Activated CD8-positive, alpha-beta memory T cell treated with anti-CD3 and anti-CD28 coated beads for 1 hour (primary cell): ENCODE measurements at places on chromosomes 6 and 20.

DNA sequence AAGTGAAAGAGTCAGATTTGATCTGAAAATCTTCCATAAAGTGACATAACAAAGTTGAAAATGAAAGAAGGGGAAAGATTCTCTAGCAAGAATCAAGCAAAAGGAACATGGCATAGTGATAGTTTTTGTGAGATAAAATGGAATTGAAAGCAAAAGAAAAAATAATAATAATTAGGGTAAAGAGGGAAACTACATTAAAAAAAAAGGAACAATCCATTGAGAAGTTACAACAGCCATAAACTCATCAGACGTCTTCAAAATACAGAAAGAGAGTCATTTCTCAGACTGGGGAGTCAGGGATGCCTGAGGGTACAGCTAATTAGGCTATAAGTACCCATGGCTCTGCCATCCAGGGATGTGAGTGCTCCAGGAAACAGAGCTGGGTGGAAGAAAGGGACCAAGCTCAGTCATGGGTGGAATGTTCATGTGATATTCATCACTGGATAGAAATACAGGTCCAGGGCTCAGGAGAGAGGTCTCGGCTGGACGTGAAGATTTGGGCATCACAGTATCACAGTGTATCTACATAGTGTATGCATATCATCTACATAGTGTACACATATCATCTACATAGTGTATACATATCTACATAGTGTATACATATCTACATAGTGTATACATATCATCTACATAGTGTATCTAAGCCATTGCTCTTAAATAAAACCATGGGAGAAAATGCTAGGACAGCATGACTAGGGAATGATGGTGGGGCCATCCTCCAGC lies 29.4 kb downstream of the DUSP22 start:
- DNase-seq: no peak

GRCh38 chr20:45629496-45630100 lies at the start of gene WFDC10A:
Gene WFDC10A (plus strand): TSS chr20:45629739. CDS start chr20:45629814, 75 bp downstream.
- DNase-seq: no peak

DNA sequence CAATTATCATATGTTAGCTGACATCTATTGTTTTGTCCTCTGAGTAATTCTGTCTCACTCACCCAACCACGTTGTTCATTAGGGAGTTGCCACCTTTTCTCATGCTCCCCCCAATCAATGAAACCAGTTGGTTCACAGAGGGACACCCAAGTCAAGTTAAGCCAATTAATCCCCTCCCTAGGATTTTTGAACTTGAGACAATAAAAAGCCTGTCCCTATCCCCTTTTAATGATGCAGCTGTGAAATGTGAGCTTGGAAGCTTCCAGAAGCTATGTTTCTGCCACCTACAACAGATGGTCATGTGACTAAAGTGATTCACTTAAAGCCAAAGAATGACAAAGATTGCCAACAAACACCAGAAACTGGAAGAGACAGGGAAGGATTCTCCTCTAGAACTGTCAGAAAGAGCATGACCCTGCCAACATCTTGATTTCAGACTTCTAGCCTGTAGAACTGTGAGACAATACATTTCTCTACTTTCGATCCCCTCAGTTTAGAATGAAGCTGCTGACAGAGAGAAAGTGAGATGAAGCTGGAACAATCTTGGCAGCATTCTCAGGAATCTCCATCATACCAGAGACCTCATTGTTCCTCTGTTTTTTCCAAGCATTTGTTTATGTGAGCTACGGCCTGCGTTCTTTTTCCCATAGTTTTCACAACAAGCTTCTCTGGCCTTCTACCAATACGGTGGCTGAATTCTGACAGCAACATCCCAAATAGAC lies 57.8 kb upstream of the TPD52L1 start:
- no peak for DNase-seq

DNA sequence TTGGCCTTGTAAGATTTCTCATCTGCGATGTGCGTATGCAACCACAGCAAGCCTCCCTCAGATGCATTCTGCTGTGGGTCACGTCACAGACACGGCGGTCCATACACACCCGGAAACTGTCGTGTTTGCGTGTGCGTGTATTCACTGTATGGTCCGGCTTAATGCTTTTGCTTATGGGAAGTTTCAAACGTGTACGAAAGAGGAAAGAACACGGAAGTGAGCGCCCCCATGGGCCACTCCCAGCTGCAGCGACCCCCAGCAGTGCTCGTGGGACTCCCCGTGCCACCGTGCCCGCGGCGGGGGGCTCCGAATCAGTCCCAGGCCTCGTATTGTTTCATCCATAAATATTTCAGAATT lies 10.2 kb downstream of the DLL1 start:
- DNase-seq: no peak

GRCh38 chr20:46275091-46275490 lies 33.2 kb downstream of the CDH22 start:
- DNase-seq: no peak

DNA sequence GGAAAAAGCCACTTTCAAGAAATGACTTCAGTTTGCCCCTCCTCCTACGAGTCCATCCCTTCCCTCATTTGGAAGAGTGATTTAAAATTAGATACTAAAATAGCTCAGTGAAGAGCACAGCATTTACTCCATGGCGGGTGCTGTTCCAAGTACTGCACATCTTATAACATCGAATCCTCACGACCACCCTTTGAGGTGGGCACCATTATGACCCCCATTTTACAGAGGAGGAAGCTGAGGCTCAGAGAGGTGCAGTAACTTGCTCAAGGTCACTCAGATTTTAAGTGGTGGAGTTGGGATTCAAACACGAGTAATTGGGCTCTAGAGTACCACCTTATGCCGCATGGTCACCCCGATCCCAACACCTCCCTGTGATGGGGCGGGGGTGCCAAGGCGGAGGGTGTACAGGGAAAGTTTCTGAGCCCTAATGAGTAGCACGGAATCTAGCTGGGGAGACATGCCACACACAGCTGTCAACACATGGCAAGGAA lies 25.5 kb downstream of the TTBK1 start:
- DNase-seq: no peak

- DNase-seq: no peak
Measured at GRCh38 chr20:36271639-36272546, 34.2 kb upstream of the DLGAP4 start.

- DNase-seq: no peak
Measured at GRCh38 chr6:53029761-53030160, 34.7 kb upstream of the GSTA4 start.

DNA sequence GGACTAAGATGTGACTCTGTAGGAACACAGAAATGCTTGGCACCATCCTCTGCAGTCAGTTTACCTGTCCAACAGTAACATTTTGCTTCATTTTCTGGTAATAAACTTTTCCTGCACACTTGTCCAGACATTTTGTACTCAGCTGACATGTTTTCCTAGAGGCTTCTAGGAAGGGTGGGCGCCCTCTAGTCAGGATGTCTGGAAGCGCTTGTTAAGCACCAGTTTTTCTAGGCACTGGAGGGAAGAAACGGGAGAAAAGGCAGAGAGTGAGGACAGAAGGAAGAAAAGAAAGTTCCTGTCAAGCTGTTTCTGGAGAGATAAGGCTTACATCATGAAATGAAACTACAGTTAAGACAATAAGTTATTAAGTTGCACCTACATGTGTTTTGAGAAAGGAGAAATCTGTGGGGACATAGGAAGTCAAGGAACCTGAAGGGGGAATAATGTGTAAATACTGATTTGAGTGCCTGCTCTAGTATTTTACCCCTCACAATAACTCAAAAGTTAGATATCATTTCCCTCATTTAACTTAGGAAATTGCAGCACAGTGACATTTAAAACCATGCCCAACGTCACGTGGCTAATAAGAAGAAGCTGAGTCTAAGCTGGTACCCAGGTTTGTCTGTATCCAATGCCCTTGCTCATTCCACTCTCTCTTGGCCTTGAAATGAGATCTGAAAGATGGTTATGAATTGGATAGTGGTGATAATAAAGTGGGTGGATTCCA lies 42.7 kb upstream of the TNFRSF21 start:
- DNase-seq: no peak

- no peak for DNase-seq
Measured at GRCh38 chr6:157063176-157063905, 260.0 kb downstream of the TMEM242 start.

DNA sequence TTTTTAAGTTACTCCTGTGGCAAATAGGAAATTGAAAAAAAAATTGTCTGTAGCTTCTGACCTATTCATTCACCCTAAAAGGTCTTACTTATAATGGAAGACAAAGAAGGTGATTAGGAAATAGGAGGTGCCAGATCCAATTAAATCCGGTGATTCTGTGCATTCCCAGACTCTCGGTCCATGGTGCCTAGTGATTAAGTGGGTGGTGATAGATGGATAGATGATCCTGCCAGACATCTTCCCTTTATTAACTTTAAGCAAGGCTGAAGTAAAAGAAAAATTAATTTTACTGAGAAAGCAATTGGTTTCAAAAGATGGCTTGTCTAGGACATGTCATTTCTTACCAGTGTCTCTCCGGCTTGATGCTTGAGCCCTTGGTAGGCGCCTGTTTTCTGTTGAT lies 80.0 kb downstream of the SH3BGRL2 start:
- no peak for DNase-seq

DNA sequence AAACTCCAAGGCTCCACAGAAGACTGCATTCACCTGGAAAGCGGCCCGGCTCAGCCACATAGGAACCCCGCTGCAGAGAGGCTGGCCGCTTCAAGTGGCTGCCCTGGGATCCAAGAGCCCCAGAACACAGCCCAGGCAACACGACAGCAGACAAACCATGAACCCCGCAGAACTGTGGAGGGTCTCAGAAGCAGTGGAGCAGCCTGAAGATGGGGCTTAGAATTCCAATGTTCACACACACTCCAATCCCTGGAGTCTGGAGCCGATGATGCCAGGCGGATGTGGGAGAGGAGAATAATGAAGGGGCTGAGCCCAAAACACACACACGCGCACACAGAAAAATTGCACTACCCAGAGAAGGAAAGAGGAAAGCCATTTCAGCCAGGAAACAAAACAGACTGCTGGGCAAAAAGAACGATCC lies 52.4 kb downstream of the NINL start:
- no peak for DNase-seq

DNA sequence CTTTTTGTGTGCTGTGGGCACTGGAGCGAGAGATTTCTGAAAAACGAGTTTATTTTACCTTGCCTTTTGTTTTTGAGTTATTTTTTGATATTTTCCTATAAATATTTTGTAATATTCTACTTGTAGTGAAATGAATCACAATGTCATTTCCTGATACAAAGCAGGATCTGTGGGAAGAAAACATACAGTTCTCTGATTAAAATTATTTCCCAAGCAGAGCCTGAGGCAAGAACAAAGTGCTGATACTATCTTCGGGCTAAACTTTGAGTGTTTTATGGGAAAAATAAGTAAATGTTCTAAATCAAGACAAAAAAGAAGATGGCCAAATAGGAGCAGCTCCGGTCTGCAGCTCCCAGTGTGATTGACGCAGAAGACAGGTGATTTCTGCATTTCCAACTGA lies 33.7 kb upstream of the ELOVL5 start:
- DNase-seq: no peak

GRCh38 chr6:4608361-4609115 lies 167.7 kb upstream of the CDYL start:
- DNase-seq: no peak

GRCh38 chr20:4740774-4741431 lies 19.2 kb downstream of the PRND start:
- DNase-seq: peak; percentile 32

DNA sequence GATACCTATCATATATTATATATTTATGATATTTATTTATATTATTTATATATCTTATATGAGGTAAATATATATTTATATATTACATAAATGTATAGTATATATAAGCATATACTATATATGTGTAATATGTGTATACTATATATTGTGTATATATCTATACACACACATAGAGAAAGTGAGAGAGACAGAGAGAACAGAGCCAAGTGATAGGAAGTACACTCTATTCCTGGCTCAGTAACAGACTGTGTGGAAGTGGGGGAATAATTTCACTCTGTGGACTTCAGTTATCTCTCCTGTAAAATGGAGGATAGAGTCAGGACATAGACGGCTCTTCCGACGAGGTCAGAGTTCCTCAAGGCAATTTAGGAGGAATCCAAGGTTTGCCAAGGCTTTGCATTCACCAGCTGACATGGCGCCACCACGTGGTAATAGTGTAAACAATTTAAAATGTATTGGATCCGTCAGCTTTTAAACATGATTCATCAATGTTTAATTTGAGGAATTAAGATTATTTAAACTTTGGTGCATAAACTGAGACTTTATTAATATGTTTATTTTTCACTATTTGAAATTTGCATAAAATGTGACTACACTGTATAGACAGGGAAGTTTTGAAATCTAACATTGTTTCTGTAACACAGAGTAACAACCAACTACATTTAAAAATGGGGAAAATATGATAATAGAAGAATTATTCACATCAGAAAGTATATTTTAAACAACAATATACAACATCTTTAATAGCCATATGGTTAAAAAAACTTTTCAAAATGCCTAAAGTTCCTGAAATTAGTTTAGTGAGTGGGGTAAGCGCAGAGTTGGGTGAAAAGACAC lies 75.4 kb upstream of the TMEM244 start:
- peak; percentile 7 for DNase-seq

- no peak for DNase-seq
Measured at GRCh38 chr6:21265730-21266044, 327.9 kb upstream of the SOX4 start.

DNA sequence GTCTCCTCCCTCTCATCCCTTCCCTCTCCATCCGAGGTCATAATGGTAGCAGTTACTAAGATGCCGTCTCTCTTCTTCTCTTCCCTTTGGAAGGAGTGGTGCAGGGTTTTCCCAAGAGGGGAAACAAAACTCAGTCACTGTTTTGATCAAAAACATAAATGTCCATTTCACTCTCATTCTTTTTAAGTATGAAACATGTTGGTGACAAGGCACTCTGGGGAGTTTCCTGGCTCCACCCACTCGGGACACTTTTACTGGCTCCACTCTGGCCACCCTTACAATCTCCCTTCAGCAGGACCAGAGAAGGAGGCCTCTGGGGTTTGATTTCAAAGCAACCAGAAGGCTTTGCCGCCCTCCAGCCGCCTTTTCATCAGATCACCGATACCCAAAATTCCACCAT lies 57.0 kb downstream of the FGD2 start:
- DNase-seq: no peak

DNA sequence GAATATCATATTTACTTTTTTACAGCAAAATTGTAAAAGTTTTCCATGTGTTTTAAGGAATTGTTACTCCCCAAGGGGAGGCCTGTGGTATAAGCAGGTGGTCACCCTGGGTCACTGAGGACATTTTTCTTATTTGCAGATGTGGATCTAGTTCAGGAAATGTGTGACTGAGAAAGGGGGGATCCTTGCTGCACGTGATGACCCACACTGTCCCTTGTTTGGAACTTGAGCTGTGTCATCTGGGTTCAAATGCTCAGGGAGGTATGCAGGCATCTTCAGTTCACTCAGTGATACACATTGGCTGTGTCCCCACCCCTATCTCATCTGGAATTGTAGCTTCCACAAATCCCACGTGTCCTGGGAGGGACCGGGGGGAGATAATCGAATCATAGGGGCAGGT lies 431.9 kb upstream of the CDH4 start:
- no peak for DNase-seq
